ENCODE measurements at places on chromosomes 3 and 15.

DNA sequence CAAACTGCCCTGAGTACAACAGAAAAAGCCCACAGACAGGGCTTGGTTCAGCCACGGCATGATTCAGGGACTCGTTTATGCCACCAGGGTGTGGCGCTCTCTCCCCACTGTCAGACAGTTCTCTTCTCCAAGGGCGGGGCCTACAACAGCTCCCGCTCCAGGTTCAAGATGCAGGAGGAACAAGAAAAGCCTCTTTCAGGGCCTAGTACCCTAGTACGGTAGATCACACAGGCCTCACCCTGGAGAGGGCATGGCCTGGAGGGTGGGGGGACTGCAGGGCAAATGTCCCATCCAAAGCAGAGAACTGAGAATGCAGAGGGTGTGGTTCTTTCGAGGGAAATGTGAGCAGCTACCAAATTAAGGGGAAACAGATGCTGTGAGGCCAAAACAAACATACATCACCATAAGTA lies 12.0 kb downstream of the MESD start:
- no peak for DNase-seq

DNA sequence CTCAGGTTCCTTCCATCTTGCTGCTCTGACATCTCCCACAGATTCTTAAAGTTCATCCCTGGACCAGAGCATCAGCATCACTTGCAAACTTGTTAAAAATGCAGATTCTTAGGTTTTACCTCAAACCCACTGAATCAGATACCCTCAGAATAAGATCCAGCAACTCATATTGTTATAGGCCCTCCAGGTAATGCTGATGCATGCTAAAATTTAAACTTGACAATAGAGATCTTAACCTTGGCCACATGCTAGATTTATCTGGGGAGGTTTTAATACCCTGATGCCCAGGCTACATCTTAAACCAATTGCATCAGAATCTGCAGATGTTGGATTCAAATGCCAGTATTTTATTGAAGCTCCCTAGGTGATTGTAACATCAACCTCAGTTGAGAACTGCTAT lies 256.9 kb downstream of the RYR3 start:
- no peak for DNase-seq

GRCh38 chr3:188530226-188530625 lies 376.3 kb downstream of the LPP start:
- DNase-seq = no peak

DNA sequence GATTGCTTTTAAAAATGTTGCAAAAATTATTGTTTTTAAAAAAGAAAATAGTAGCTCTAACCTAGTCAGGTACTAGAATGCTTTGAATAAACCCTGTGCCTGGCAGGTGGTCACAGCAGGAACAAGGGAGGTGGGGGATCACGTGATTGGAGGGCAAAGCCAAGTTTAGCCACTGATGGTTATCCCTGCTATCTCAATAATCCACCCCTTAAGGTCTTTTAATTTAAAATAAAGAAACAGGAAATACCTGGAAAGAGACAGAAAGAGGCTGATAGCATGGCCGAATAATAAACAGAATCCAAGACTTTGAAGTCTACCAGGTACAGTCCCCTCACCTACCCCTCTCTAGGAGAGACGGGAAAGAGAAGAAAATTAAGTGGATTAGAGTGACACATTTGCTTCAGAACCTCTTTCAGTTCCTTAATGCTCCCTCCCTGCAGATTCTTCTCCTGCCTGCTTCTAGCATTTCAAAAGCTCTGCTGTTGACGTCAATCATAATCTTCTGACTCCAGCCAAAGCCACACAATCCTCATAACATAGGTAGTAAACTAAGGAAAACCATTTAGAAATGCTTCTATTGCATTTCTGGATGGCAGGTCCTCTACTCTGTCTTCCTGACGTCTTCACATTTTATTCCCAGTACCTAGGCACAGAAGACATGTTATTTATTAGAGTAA lies 303.4 kb upstream of the MME start:
- peak; percentile 93 for DNase-seq

- DNase-seq = no peak
Measured at GRCh38 chr3:44954962-44955361, 21.0 kb downstream of the ZDHHC3 start.

- no peak for DNase-seq
Measured at GRCh38 chr15:85689729-85690128, 105.0 kb downstream of the KLHL25 start.

DNA sequence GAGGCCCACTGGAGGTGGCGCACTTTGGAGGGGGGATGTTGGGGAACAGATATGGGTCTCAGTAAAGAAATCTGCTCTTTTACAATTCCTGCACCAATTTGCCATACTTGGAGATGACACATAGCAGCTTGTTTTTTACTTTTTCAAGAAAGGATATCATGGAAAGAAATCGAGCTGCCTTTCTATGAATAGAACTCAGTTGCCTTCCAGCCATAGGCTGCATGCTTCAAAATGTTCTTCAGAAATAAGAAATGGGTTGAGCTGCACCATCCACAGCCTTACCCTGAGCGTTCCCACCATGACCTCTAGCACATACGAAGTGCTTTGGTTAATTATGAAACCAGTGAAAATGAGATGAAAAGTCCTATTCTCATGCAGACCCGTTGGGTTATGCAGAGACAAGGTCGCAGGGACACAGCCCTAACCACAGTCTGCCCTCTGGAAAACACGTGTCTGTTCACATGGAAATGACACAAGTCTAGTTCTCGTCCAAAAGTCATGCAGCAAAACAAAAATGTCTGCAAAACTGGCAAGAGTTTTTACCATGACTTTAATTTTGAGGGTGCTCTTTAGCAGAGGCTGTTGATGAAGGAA lies 36.3 kb downstream of the NGRN start:
- DNase-seq = no peak

DNA sequence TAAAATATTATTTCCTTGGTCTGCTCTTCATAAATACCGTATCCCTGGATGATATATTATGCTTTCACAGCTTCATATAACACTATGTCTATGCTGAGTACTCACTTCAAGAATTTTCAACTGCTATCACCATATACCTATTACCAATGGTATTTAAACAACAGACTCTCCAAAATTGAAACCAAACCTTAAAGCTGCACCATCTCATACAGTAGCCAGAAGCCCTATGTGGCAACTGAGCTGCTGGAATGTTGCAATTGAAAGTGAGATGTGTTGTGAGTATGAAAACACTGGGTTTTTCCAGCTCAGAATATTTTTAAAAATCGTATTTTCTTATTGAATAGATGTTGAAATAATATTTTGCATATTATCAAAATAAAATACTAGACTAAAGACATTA lies 130.1 kb upstream of the GOLGA6L6 start:
- DNase-seq = no peak

DNA sequence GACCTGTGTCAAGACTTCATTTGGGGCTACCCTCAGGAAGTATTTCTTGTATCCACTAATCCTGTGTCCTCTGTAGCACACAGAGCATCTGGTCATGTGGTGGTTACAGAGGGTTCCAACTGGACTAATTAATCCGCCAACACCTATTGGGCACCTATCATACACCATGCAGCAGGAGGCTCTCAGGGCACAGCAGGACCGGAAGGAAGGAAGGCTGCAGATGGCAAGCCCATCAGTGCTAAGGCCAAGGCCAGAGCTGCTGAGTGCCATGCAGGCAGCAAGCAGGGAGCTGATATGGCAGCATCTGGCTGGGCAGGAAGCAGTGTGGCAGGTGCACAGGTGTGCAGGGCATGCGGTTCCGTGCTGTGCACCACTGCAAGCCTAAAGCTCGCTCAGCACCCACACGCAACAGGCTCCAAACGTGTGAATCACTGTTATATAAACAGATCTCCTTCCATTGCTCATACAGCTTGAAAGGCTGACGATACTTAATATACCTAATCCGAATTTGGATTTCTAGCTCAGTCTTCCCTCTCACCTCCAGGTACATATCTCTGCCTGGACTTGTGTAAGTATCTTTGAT lies 64.4 kb upstream of the SNRPA1 start:
- no peak for DNase-seq

DNA sequence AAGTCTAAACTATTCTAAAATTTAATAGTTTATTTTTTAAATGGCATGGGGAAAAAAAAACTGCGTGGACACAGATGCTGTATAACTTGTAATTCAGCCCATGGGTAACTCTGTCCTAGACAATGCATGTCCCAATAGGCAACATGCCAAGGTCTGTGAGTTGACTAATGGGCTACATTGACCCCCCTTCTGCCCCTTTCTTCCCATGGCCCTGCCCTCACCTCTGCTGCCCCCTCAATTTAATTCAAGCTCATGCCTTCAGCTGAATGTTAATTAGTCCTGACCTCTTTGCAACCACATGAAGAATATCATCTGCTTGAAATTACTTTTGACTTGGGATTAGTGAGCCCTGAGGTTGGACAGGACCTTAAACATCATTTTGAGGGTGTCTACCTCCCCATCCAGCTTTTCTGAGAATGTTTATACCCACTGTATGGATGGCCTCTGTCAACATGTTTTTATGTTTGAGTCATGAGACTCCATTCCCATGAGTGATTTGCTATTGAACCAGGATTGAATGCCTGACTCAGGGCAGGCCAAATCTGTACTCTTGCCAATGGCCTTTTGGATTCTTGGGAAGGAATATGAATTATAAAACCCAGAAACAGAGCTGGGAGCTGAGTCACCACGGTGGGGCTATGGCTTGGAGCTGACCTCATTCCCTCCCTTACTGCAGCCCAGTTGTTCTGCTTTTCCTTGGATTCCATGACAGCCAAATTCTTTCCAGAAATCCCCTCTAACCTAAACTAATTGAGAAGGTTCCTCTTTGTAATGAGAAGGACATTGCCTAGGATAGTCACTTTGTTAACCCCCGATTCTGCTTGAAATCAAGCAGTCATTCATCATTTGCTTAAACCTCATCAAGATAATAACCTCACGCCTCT lies 33.5 kb upstream of the PDE8A start:
- peak; percentile 71 for DNase-seq

DNA sequence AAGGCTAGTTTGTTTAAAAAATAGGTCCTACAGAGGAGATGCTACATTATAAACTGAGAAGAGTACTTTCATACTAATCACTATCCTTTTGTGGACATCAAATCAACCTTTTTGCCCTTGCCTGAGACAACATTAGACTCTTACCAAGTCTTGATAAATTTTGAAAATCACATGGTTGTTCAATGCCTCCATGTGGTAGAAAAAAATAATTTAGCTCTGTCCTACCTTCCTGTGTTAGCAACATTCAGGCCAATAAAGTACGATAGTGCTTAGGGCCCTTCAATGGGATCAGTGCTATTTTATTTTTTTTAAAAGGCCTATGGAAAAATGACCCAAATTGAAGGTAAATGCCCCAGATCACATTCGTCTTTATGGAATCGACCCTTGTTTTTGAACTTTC lies 5.0 kb upstream of the UBE2E1 start:
- no peak for DNase-seq

DNA sequence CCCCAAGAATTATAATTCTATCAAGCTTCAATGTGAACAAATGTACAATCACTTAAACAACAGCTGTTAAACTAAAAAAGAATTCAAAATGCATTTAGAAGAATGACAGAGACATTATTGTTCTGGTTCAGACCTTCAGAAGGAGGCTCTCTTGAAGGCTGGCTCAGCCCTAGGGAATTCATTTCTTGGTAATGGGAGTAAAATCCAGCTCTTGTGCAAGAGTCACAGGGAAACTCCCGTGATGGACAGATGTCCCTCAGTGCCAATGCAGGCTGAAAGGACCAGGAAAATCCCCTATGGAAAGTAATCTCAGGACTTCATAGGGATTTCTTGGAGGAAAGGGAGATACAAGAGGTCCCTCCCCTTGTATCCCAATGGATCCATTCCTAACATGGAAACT lies 149.9 kb upstream of the STT3B start:
- no peak for DNase-seq

DNA sequence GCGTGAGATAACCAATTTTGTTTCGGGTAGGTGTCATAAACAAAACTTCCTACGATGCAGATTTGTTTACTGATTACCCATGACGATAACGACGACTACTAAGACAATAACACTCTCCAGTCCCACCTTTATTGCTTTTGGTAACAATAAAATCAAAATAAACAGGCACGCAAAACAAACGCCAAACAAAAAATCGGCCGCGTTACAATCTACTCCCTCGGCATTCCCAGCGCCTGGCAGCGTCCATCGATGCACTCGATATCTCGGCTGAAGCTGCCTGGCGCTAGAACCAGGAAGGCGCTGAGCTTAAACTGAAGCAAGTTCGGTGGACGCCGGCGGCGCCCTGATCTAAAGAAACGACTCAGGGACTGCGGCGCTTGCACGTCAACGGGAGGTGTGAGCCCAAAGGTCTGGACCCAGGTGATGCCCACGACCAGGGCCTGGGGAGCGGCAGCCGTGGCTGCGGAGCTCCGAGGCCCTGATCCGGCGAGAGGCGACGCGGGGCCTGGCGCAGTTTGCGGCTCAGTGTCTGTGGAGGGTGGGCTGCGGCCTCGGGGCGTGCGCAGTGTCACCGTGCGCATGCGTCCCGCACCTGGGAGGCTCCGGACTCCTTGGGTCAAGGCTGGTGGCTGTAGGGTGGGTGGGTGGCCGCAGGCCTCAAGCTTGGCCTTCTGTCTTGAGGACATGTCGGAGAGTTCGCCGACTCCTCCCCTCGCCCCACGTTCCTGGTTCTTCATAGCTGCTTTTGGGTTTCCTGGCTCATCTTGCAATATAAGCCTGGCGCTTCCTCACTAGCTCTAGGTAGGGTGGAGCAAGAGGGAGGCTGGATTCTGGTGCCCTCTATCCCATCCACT lies at the start of gene RSRC1:
TSS of gene RSRC1 (plus strand) at position 286 of the 854 bp plus-strand sequence. CDS start 12,016 bp downstream, outside the sequence.
- peak; percentile 61 for DNase-seq

- DNase-seq = no peak
Measured at GRCh38 chr3:127541320-127541719, 49.2 kb downstream of the TPRA1 start.

DNA sequence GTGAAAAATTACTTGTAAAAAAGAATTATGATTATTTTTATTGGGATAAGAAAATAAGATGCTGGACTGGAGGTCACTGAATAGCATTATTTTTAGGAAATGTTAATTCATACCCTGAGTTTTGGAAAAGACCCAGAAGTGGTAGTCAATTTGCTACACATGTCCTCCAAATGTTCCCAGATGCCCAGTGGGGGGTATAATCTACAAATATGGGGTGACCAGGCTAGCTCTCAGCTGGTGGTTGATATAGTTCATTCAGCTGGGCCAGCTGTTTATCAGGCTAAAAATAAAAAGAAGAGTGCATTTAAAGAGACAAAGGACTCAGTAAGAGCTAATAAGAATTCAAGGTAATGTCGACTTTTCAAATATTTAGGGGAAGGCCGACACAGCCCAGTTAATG lies 402.0 kb upstream of the GOLIM4 start:
- DNase-seq = no peak

GRCh38 chr15:77506311-77507142 lies 85.8 kb downstream of the HMG20A start:
- no peak for DNase-seq

DNA sequence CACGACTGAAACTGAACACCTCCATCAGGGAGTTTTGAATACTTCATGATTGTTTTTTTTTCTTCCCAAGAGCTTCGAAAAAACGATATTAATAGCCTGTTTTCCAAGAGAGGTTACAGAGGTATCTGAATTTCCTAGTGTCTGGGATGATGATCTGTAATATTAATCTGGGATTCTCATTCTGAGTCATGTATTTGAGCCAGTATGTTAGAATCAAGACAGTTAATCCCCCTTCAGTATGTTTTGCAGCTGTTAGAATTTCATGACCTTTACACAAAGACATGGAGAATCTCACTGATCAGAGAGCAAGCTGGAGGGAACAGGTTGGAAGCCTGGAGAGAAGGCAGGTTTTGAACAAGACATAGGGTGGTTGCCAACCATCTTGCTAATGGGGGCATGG lies 234.5 kb upstream of the GAP43 start:
- DNase-seq = no peak
